ENCODE measurements at places on chromosomes 2 and 18.

GRCh38 chr2:241940329-241940728 is 70.8 kb downstream of the RTP5 start:
- peak; percentile 8 for DNase-seq

- no peak for DNase-seq
Measured at GRCh38 chr2:148577845-148578492, 66.6 kb upstream of the EPC2 start.

GRCh38 chr2:9178110-9178903 is 28.3 kb upstream of the ASAP2 start:
- DNase-seq: no peak

DNA sequence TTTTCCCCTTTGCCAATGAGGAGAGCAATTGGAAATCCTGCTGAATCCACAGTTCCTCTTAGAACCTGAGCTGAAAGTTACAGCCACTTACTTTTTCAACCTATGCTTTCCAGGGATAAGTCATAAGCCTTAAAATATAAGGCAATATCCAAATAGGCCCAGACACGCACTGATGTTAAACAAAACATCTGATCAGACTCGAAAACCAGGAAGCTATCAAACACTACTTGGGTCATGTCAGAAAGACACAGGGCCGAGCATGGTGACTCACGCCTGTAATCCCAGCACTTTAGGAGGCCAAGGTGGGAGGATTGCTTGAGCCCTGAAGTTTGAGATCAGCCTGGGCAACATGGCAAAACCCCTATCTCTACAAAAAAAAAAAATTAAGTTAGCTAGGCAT is 192.1 kb downstream of the SP3 start:
- DNase-seq: no peak

DNA sequence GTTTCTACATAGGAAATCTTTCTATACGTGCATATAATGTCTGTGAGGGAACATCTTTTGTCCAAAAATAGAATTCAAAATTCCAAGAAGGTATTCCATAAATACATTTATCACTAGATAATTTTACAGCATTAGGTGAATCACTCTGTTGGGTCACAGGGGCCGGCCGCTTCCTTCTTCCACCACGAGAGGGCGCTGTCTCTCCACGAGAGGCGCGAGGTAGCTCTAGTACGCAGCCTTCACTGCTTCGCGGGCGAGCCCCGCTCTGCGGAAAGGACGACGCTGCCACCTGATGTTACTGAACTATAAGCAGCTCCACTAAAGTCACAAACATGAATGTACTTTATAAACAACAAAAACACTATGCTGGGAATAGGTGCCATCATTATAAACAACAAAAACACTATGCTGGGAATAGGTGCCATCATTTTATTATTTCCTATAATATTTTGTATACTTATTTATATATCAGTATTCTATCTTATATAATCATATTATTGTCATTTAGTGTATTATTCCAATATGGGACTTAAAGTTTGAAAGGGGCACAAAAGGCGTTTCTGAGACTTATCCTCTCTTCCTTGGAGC is 69.4 kb upstream of the REV1 start:
- peak; percentile 56 for DNase-seq

- DNase-seq: peak; percentile 40
Measured at GRCh38 chr18:21489119-21489750, 111.3 kb downstream of the ESCO1 start.

DNA sequence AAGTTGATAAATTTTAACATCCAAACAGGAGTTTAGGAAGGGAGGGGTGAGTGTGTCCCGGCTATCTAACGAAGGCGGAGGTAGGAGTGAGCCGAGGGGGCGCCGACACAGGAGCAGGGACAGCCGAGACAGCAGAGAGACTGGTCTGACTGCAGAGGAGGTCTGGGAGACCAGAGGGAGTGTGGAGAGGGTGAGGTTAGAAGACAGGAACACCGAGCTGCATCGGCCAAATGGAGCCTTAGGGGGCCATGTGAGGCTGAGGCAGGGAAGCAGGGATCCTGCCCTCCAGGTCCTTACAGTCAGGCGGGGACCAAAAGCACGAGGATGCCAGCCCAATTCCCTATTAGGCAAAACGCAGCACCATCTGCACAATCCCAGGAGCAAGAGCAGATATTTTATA is 67.0 kb downstream of the SFXN5 start:
- no peak for DNase-seq

- peak; percentile 28 for DNase-seq
Measured at GRCh38 chr2:97935719-97936161, 60.0 kb downstream of the TMEM131 start.

- no peak for DNase-seq
Measured at GRCh38 chr18:79965119-79965902, 868 bp downstream of the HSBP1L1 start.

DNA sequence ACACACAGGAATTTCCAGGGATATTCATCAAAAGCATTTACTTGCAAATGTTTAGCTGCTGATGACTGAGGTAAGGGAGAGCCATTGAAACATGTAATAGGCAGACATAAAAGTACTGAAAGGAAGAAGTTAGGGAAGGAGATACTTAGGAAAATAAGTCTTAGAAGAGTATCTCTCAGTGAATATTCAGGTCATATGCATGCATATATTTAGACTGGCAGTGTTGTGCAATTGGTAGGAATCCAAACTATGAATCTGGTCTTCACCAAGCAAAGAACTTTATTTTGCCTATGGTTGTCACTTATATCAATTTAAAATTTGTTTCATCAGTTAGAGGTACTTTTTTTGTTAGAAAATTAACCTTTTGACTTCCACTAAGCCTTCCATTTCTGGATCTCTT is 1490.7 kb downstream of the SUCLG1 start:
- no peak for DNase-seq

GRCh38 chr2:29894822-29895614 is 26.4 kb downstream of the ALK start:
- DNase-seq: no peak

DNA sequence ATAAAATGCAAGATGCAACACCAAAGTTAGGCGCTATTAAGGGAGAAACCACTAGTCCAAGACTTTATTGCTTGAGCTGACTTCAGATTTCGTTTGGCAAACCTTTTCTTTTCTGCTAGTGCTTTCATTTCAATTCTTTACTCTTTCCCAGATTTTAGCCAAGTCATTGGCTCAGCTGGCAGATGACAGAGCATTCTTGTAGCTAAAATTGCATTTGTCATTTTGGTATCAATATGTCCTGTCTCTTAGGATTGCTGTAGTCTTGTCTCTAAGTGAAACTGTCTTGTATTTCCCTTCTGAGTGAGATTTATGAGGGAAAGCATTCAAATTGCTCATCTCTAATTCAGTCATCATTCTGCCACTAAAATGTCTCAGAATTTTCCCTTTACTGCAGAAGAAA is 335.1 kb downstream of the METTL4 start:
- DNase-seq: no peak

GRCh38 chr2:176817061-176817565 is 395.5 kb upstream of the HNRNPA3 start:
- DNase-seq: no peak

DNA sequence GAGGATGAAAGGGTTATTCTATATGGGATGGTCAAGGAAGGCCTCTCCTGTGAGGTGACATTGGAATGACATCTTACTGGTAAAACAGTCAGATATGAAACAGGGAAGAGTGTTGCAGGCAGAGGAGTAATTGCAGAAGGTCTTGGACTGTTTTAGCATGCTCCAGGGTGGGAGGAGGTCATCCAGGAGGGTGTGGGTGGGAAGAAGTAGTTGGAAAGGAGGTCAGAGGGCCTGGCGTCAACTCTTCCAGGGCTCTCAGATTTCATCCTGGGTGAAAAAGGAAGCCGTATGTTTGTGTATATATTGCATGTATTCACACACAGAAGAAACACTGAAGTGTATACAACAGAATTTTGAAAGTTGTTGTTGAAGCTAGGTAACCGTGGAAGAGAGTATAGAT is 48.2 kb downstream of the ATP9B start:
- DNase-seq: no peak

DNA sequence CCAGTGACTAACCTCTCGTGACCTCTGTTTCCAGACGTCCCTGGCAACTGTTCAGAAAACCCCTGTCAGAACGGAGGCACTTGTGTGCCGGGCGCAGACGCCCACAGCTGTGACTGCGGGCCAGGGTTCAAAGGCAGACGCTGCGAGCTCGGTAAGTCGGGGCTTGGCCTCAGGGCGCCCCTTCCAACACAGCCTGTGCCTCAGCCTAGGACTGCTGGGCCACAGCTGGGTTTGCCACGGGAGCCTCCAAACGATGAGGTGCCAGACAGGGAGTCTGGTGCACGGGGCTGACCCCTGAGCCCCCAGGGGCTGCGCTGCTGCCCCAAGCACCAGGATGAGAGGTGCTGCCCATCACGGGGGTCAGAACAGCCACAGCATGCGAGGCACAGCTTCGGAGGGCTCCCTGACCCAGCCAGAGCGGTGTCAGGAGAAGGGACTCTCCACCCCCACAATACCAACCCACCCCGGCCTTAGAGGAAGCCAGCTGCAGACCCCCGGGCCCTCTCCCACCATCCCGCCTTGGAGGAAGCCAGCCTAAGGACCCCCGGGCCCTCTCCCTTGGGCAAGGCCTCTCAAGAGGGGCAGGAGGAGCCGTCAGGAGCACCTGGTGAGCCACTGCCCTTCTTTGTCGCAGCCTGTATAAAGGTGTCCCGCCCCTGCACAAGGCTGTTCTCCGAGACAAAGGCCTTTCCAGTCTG is 20.3 kb downstream of the MTERF4 start:
- DNase-seq: no peak

- no peak for DNase-seq
Measured at GRCh38 chr2:173278794-173279526, 75.7 kb upstream of the CDCA7 start.

DNA sequence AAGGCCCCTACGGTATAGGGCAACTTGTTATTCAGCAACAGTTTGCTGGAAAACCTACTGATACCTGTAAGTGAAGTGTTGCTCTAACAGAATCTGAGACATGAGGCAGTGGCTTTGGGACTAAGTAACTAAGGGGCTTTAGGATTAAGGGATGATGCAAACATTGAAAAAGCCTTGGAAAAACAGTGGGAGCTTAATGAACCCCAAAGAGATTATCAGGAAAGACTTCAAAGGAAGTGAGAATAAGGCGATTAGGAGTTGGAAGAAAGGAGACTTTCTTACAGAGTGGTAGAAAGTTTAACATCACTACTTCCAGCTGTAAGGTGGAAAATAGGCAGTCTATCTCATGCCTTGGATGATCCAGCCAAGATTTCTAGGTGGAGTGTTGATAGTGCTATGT is 158.2 kb upstream of the TRIB2 start:
- no peak for DNase-seq

GRCh38 chr2:223474893-223475292 is 127.3 kb downstream of the SCG2 start:
- no peak for DNase-seq

DNA sequence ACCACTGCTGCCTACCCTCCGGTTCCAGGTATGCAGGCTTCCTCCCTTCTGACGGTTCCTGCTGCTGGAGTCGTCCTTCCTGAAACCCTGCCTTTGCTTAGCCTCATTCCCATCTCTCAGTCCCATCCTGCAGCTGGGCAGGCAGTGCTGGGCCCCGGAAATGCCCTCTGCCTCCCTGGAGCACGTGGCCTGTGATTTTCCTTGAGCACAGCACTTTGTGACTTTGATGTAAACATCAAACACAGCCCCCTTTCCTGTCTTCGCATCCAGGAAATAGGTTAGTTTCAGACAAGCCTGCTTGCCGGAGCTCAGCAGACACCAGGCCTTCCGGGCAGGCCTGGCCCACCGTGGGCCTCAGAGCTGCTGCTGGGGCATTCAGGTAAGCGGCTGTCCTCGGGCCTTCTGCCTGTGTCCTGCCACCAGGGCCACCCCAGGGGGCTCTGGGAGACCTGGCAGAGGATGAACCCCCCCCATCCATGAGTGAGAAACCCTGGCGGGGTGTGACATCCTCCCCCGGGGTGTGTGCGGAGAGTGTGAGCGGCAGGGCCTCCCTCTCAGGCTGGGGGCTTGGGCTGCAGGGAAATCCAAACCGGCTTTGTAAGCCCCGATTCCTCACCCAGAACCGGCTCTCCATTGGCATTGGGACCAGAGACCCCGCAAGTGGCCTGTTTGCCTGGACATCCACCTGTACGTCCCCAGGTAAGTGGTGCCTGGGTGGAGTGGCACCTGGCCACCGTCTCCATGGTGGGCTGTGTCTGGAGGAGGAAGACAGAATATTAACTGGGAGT is at the start of gene ZAP70:
Gene ZAP70, plus strand, starts transcription at position 281 of the 788 bp plus-strand sequence. CDS start 10,461 bp downstream, outside the sequence.
- DNase-seq: no peak

DNA sequence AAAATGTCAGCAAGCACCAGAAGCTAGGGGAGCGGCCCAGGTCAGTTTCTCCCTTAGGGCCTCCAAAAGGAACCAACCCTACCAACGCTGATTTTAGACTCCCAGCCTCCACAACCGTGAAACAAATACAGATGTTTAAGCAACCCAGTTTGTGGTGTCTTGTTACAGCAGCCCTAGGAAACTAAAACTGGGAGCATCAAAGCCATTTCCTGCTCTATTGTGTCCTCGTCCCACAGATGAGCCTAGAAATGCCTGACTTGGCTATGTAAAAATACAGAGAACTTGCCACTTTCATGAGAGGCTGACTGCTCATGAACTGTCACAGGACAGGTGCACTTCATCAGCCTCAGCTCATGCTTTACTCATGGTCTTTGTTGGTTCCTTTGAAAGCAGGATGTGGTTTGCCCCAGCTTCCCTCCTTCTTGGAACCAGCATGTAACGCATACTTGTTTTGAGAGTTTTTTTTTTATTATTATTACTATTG is 97.6 kb upstream of the SLC39A10 start:
- DNase-seq: no peak

DNA sequence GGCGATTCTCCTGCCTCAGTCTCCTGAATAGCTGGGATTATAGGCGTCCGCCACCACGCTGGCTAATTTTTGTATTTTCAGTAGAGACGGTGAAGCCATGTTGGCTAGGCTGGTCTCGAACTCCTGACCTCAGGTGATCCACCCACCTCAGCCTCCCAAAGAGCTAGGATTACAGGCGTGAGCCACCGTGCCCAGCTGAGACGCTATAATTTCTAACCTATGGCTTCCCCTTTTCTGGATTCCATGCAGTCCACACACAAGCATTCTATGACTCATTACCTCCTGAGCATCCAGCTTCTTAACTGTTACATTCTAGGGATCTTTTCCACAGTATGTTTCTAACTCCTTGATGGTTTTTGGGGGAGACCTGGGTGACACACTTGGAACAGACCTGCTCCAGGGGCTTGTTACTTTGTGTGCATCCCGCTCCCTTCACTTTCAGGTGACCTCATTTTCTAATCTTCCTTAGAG is 11.8 kb upstream of the KCMF1 start:
- peak; percentile 57 for DNase-seq

DNA sequence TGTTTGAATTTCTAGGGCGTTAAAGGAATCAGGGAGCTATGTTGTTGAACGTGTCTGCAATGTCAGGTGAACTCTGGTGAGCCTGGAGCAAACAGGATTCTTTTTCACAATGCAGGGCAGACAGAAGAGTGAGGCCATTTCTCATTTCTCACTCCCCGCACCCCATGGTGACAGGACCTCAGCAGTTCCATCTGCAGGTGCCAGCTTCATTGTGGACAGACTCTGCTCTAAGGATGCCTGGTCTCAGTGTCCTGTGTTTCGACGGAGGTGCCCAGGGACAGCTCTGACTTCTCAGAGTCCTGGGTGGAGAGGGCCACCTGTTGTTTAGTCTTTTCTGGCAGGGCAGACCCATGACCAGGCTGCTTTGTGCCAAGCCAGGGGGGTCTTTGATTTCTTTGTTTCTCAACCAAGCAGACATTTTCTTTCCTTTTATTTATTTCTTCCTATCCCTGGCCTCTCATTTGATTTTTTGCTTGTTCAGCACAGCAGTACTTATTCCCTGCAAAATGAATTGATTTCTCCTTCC is 201.5 kb downstream of the RNF144A start:
- DNase-seq: no peak

All from HCT116 (cell line).